ENCODE measurements at places on chromosomes 6 and 20.

DNA sequence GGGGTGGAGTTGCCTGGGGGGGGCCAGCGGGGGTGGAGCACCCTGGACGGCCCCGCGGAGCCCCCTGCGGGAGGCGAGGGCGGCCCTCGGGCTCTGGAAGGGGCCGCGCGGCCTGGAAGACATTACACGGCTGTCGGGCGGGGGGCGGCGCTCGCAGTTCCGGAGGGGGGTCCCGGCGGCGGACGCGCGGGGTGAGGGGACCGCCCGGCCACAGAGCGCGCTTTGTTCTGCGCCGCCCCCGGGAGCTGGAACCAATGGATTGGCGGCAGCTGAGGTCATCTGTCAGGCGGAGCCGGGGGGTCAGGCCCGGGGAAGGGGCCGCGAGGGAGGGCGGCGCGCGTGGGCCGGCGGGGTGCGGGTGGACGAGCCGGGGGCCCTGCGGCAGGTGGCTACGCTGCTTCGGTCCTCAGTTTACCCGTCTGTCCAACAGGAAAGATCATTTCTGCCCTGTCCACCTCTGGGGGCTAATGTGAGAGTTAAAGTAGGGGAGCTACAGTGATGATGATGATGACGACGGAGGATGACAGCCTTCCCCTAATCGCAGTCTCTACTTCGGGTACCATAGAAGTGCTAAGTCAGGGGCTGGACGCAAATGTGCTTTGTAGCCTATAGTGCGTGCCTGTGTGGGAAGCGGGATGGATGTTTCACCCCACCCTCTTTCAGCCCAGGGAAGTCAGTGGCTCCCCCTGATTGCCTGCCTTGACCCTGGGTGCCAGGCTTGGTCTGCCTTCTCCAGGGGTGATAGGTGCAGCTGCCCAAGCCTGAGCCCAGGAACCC, 10.4 kb downstream of the SRXN1 start:
- no peak for DNase-seq

- no peak for DNase-seq
Observed at GRCh38 chr6:53916804-53917463, 122.1 kb downstream of the LRRC1 start.

DNA sequence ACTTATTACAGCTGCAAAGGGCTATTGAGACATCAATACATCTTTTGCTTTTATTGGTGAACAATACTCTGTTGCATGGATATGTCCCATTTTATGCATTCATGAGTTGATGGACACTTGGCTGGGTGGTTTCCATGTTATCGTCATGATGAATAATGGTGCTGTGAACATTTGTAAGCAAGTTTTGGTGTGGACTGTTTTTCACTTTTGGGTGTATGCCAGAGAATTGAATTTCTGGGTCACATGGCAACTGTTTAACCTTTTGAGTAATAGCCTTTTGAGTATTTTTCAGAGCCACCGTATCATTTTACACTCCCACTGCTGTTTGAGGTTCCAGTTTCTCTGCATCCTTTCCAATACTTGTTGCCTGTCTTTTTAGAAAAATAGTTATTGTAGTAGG, 107.0 kb downstream of the JARID2 start:
- DNase-seq = no peak

- no peak for DNase-seq
Observed at GRCh38 chr6:106084989-106085691, 996 bp upstream of the PRDM1 start.

DNA sequence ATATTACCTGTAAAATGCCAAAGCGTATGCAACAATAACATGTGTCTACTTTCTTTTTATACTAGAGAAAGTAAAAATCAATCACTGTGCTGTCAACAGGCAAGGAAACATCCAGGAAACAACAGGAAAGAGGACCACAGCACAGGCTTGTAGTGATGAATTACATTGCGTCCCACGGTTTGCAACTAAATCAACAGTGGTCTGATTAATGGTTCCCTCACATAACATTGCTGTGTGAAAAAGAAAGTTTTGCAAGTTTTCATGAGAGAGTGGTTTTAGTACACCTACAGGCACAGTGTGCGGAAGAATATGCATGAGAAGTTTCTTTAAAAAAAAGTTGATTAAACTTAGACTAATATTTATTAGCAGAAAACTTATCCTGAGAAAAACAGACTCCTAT, 329.5 kb upstream of the HSF2 start:
- no peak for DNase-seq

- DNase-seq = no peak
Observed at GRCh38 chr20:53412577-53413185, 181.0 kb downstream of the ZNF217 start.

DNA sequence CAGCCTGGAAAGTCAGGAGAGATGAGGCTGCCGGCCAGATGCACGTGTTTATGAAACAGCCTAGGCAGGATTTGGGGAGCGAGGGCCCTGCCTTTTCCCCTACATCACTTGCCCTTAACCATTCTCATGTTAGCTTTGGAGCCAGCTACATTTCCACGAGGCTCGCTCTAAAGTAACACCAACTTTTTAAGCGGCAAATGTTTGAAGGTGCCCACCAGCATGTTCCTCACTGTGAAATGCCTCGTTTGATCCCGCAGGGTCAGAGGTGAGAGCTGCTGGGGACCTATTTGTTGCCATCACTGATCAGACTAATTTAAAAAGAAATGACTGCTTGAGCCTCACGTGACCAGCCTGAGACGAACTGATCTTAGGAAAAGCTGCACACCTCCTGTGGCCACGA, 51.6 kb upstream of the DACT2 start:
- no peak for DNase-seq

DNA sequence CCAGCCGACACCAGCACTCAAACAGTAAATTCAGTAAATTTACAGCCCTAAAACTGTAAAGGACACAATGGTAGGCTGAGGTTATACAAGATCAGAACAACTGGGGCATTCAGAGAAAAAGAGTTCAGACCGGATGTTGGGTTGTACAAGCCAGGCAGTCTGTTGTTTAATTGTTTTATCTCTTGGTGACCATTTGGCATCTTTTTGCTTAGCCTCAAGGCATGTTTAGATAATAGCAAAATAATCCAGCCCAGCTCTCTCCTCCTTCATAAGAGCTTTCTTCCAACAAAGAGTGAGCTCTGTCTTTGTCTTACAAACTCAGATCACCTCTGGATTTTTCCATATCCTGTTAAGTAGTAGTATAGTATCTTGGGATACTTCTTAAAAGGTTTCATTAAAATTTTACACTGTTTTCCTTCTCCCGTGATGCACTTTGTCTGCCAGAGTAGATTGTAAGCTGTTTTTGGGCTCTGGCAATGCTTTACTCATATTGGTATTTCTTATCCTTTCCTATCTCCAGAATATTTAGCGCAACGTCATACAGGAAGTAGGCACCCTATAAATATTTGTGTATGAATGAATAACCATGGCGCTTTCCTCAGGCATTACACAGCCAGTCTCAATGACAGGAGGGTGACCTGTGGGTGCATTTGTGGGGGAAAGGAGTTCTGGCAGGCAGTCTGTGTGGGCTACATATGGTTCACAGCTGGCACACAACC, 35.6 kb upstream of the TRAM2 start:
- DNase-seq = no peak

DNA sequence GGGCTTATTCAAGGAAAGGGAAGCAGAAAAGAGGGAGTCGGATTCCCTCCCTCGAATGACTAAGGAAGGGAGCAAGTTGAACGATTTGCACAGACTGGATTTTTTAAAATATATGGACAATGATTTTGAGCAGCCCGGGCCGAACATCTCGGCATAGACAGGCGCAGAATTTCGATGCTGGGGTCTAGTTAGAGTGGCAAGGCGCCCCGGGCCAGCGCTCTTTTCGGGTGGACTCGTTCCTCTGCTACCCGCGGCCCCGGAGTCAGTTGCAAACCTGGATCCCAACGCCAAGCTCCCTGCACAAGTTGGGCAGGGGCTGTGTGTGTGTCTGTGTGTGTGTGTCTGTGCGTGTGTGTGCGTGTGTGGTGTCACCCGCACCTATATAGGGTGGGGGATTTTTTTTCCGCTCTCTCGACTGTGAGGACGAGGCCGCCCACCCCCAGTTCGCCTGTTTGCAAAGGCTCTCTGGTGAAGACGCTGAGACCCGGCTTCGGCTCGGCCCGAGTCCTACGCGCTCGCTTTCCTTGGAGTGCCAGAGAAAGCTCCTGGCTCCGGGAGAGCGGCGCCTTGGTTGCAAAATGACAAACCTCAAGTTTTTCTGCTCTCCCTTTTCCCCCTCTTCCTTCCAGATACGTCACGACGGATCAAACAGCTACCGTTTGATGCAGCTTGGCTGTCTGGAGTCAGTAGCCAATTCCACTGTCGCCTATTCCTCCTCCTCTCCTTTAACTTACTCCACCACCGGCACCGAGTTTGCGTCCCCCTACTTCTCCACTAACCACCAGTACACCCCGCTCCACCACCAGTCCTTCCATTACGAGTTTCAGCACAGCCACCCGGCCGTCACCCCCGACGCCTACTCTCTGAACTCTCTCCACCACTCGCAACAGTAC, 1.4 kb downstream of the TFAP2D start:
- no peak for DNase-seq

- no peak for DNase-seq
Observed at GRCh38 chr20:4603724-4604123, 118.0 kb upstream of the PRND start.

- no peak for DNase-seq
Observed at GRCh38 chr6:120869397-120869796, 464.9 kb downstream of the TBC1D32 start.

DNA sequence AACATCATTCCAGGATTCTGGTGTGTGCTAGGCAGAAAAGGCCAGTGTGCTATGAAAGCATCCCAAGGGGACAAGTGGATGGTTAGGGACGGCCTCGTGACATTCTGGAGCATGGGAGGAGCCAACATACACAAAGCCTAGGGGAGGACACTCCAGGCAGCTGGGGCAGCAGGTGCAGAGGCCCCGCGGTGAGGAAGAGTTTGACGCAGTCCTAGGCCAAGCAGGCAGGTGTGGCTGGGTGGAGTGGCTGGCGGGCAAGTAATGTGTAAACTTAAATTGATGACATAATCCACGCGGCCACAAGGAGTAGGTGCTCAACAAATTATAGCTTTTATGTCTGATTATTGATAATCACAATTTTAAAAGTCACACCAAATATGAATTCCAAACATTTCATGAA, 93.6 kb downstream of the TMEM242 start:
- DNase-seq = no peak

DNA sequence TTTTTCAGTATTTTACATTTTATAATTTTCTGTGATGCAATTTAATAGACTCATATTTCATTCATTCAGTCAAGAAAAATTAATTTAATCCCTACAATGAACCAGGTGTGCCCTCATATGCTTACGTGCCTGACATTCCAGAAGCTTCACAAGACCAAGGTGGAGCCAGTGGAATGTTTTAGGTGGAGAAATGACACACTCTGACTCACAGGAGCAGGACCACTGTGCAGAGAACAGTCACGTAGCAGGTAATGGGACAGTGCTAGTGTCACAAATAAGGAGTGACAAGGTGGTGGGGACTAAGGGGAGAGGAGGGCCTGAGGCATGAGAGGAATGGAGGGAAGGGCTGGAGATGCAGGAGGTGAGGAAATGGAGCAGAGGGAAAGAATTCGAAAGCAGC, 37.0 kb upstream of the HLA-G start:
- no peak for DNase-seq

DNA sequence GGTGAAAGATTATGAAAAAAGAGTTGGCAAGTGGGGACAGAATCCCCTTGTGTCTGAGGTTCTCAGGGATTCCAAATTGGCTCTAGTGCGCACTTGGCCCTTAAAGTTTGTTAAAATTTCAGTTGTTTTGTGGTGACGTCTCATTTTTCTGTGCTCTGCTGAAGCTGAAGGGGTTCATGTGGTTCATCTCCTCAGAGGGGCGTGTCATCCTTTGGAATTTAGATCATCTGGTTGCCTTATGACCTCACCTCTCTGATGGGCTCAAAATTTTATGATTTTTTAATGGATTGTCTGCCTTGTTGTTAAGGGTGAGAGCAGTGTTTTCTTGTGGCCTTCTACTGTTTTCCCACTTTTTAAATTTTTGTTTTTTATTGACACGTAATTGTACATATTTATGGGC, 20.3 kb downstream of the CYB5R4 start:
- no peak for DNase-seq

DNA sequence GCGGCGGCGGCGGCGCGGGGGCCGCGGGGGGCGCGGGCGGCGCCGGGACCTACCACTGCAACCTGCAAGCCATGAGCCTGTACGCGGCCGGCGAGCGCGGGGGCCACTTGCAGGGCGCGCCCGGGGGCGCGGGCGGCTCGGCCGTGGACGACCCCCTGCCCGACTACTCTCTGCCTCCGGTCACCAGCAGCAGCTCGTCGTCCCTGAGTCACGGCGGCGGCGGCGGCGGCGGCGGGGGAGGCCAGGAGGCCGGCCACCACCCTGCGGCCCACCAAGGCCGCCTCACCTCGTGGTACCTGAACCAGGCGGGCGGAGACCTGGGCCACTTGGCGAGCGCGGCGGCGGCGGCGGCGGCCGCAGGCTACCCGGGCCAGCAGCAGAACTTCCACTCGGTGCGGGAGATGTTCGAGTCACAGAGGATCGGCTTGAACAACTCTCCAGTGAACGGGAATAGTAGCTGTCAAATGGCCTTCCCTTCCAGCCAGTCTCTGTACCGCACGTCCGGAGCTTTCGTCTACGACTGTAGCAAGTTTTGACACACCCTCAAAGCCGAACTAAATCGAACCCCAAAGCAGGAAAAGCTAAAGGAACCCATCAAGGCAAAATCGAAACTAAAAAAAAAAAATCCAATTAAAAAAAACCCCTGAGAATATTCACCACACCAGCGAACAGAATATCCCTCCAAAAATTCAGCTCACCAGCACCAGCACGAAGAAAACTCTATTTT, 2.0 kb downstream of the FOXC1 start:
- no peak for DNase-seq

DNA sequence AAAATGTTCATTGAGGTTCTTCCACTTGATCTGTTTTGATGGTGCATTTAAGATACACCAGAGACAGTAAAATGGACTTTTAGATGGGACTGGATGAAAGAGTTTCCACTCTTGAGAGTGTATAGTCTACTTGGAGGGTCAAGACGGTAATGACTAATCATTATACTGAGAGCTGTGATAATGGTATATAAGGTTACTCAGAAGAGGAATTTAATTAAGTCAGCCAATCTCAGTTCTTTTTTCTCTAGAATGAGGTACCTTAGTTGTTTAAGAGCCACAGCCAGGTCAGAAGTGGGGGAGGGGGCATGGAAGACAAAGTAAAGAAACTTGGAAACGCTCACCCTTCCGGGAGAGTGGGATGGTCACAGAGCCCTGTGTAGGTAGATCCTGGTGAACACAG, 123.9 kb downstream of the MAP3K4 start:
- no peak for DNase-seq

All from ureter (tissue), 1 donor.